ENCODE measurements at places on chromosomes 7 and 10. TPM values are rescaled to one million over a fixed set of nuclear protein-coding genes. Genes with fewer than 3 reads are reported as not detected.

GRCh38 chr7:78130446-78131215 lies 332.1 kb downstream of the PHTF2 start:
- DNase-seq, result peak; percentile 13

TDRD1 gene
- not detected for total RNA-seq

C7orf57 gene
- total RNA-seq, result not detected

DNA sequence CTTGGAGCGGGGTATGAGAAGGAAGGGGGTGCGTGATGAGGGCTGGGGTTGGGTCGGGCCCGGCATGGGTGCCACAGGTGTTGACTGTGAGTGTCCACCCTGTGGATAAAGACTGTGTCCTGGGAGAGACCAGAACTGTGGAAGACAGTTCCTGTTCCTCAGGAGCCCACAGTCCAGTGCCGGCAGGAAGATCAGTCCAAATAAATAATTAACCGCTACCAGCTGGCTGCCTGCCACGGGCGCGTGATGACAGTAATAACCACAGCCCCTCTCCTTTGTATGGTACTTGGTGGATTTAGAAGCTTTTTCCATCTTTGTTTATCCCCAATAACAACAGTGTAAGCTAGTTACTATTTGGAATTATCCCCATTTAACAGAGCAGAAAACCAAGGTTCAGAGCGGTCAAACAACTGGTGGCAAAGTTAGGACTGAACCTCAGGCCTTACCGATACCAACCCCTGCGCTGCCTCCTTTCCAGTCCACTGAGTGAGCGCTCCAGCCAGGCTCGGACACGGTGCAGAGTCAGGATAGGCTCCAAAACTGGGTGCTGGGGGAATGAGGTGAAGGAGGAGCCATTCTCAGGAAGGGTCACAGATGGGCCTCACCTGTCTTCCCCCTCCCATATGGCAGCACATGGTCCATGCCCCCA lies 5.1 kb downstream of the ZMIZ1 start:
- no peak for DNase-seq

GRCh38 chr7:4203626-4204512 lies 478.2 kb upstream of the FOXK1 start:
- no peak for DNase-seq

DNA sequence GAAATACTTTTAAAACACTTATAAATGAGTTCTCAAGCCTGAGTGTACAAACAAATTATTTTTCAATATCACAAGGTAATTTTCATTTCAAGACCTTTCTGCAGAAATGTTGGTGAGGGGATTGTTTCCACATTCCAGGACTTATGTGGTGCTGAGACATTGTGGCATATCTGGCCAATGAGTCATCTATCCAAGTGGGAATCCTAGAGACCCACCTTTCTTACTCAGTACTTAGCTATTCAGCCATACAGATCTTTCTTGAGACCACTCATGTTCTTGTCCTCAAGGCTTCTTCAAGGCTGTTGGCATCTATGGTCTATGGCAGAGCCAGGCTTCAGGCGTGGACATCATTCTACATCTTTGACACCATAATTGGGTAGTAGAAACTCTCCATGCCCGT lies 225.4 kb downstream of the DKK1 start:
- no peak for DNase-seq

- no peak for DNase-seq
These were observed 12.5 kb upstream of the CDK13 start for GRCh38 chr7:39937366-39938153.

PON3 gene
- not detected for total RNA-seq

DNA sequence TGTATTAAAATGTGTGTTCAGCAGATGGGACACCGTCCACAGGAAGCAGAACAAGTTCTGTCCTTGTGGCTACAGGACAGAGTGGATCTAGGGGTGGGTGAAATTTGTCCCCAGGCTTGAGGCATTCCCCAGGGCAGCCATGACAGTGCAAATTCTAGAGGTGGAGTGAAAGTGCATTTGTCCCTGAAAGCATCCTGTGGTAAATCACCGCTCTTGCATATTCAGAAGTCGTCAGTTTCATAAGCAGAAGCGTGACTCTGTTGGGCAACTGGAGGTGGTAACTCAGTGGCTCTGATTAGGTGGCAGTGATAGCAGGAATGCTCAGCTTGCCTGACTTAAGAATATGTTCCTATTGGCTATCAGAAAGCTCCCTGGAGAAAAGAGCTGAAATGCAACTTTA lies 96.6 kb downstream of the SNX10 start:
- no peak for DNase-seq

CDK14 gene
- 52.3 TPM for total RNA-seq

NPY4R2 gene
- total RNA-seq, result not detected

GRCh38 chr7:112149734-112150133 lies 56.5 kb downstream of the DOCK4 start:
- no peak for DNase-seq

GRCh38 chr7:152137476-152138025 lies 112.1 kb downstream of the GALNT11 start:
- DNase-seq, result no peak

DNA sequence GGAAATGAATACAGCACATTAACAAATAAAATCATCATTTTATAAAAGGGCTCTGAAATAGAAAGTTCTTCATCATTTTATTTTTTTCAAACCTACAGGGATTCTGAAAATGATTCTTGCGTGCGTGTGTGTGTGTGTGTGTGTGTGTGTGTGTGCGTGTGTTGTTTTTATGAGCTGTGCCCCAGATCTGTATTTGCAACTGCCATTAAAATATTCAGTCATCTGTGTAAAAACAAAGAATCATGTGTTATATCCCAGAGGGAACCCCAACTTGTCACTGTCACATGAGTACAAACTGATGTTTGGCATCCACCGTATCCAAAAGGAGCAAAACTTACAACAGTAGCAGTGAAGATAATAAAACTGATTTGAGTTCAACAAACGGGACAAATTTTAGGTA lies 635.4 kb upstream of the PFKP start:
- no peak for DNase-seq

GTF2IRD1 gene
- 25.6 TPM for total RNA-seq

EEPD1 gene
- 1.1 TPM for total RNA-seq

TEX47 gene
- not detected for total RNA-seq

RBP4 gene
- not detected for total RNA-seq

DNA sequence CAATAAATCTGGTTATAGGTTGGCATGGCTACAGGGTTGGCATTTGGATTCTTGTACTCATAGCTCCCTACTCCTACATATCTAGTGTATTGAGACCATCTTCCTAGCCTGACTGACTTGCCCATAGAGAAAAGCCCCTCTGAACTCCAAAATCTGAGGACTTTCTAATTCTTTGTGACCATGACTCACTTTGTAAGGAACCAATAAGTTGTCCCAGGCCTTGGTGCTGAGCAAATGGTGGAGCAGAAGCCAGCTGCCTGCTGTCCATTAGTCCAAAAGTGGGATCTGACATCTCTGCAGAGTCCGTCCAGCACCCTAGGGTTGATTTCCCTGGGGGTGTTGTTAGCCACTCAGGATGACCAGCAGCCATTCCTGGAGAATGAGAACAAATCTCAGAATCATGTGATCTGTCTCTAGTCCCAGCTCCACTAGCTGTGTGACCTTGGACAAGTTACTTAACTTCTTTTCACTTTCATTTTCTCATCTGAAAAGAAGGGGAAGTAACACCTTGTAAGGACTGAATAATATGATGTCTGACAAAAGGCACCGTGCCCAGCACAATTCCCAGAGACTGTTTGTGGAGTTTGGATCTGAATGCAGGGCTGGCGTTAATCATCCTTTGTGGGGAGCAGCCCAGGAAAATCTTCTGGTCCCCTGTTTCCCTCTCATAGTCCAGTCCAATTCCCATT lies 44.1 kb downstream of the MTURN start:
- no peak for DNase-seq

GRCh38 chr7:101702362-101702850 lies 73.3 kb upstream of the MYL10 start:
- DNase-seq, result no peak

HABP2 gene
- not detected for total RNA-seq

NSUN5 gene
- 48.6 TPM for total RNA-seq

- peak; percentile 66 for DNase-seq
These were observed 24.0 kb downstream of the GRM3 start for GRCh38 chr7:86667732-86668131.

- DNase-seq, result no peak
These were observed 287.2 kb downstream of the GFRA1 start for GRCh38 chr10:115985786-115986185.

ADAMTS14 gene
- total RNA-seq, result not detected

VENTX gene
- 1.0 TPM for total RNA-seq

DNA sequence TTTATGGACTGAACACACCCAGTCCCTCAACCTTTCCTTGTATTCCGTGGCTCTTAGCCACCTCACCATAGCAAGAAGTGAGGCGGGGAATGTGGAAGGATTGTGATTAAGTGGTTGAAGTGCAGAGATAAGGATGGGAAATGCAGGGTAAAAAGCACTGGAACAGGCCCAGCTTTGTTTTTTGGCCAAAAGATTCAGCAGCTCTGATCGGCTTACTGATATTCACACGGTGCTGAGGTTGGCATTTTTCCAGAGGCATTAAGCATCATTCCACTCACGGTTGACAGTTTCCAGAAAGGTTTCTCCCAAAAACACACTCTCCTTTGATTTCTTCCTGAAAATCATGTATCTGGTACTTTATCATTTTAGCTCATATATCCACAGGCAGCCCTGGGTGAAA lies 544.2 kb downstream of the CNTNAP2 start:
- DNase-seq, result no peak

CASD1 gene
- 93.5 TPM for total RNA-seq

GPR26 gene
- total RNA-seq, result not detected

GRCh38 chr7:117946151-117946633 lies 73.0 kb upstream of the CTTNBP2 start:
- peak; percentile 32 for DNase-seq

DNA sequence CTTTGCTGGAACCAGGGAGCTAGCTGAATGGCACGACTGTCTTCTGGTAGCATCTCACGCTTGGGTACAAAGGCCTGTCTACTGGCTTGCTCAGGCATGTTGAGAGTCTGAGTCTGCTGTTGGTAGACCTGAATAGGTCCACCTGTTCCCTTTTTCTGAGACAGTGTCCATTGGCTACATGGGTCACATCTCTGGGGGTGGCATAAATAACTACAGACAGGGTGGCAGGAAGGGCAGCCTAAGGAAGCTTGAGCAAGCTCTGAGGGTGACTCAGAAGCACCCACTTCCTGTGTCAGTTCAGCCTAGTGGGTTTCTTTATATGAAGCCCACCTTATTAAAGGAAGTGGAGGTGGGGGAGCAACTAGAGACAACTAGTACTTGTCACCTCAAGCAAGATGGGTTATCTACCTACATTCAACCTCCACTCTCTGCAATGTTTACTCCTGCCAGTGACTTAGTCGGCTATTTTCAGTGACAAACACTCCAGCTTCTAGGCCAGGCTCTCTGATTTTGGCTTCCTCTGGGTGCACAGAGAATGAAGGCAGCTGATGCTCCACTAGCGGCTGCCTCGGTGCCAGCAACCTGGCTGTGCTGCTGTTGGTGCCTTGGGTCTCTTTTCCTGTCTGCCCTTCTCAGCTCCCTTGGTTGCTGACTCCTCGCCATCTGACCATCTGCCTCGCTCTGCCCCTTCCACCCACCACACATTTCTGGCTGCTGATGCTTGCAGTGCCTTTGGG lies 5.7 kb upstream of the ZYX start:
- no peak for DNase-seq

Measured in neural progenitor cell (in vitro differentiated cells).